ENCODE measurements at places on chromosomes 2 and 18. TPM values are rescaled to one million over a fixed set of nuclear protein-coding genes. Genes with fewer than 3 reads are reported as not detected.

The PLGLB1 gene
- total RNA-seq = 2.0 TPM

The PLCD4 gene
- total RNA-seq = 0.32 TPM

The LBX2 gene
- total RNA-seq = 0.32 TPM

The RABL2A gene
- total RNA-seq = 12.5 TPM

GRCh38 chr18:41949206-41949920 lies 5.7 kb upstream of the PIK3C3 start:
- peaks cover 23% of the 10 kb centered on the region for H3K4me1 ChIP-seq
- DNase-seq = no peak
- H3K36me3 ChIP-seq = no peaks in the 10 kb centered on the region
- H3K27ac ChIP-seq = no peak overlapping the region

DNA sequence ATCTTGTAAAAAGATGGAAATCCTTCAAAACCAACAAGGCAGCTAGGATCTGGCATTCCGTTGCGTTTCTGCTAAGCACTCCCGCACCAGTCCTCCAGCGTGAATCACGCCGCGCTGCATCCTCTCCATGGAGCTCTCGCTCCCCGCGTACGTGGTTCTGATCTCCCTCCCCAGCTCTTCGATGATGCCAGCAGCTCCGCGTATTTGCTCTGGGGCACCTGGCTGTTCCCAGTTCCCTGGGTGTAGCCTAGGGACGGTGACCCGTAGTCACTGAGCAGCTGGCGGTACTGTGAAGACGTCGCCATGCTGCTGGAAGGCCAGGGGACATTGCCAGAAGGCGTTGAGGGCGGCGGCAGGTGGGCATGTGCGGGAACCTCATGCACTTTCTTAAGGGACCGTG lies 407.5 kb downstream of the RNF144A start:
- no peak for DNase-seq
- H3K36me3 ChIP-seq = no peaks in the 10 kb centered on the region
- H3K4me1 ChIP-seq = no peaks in the 10 kb centered on the region
- H3K4me3 ChIP-seq = no peak overlapping the region

DNA sequence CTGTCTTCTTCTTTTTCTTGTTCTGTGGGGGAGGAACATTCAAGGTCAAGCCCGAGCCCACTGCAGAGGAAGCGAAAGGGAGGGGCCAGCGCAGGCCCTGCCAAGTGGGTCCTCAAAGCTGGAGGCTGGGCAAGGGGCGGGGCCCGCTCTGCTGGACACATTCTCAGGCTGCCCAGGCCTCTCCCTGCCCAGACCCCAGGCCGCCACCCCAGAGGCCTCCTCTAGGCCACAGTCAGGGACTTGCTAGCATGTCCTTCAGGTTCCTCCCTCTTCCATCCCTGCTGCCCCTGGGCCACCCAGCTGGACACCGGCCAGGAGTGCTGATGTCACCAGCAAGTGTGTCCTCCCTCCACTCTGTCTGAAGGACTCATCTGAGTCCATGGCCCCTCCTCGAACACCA lies 44.1 kb downstream of the KIF1A start:
- no peaks in the 10 kb centered on the region for H3K27me3 ChIP-seq
- no peak overlapping the region for H3K27ac ChIP-seq
- H3K4me1 ChIP-seq = no peaks in the 10 kb centered on the region
- H3K4me3 ChIP-seq = no peak overlapping the region

- peak; percentile 76 for DNase-seq
- no peak overlapping the region for H3K4me3 ChIP-seq
- no peak overlapping the region for H3K27ac ChIP-seq
- H3K27me3 ChIP-seq = peaks cover 4% of the 10 kb centered on the region
Observed at GRCh38 chr2:119702918-119703401, 24.0 kb downstream of the TMEM177 start.
